Fibroblast of skin of left quadriceps (primary cell): ENCODE measurements at places on chromosomes 7 and 10.

DNA sequence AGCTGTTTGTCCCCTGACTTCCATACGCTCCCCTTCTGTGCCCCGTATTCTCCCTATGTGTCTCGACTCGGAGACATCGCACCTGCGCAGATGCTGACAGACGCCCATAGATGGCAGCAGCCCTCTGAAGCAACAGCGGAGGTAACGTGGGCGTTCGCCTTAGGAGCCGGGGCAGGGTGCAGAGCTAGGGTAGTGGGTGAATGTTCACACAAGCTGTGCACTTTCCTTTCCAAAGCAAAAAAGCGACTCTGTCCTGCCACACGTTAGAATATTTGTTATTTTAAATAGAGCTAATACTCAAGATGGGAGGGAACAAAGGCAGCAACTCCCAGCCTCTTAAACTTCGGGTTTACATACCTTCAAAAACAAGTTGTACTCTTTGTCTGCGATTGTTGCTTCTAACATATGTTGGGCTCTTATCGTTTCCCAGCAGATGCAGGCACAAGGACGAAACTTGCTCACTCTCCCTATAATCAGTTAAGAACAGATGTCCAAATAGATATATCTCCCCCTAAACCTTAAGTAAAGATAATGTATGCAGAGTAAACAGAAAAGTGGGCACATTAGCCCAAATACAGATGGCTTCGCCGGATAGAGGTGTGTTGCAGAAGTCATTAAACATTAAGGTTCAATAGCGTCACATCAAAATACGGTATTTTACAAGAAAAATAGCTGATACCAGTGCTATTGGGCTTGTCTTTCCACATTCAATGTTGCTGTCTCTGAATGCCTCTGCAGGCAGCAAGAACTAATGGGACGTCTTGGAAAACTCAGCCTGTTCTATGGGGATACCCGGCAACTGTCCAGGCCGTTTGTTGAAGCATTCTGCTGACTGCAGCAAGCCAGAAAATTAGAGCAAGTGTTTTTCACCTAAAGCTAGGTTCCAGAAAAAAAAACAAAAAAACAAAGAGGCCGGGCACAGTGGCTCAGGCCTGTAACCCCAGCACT, 340.3 kb upstream of the PRKCQ start:
- DNase-seq = no peak

DNA sequence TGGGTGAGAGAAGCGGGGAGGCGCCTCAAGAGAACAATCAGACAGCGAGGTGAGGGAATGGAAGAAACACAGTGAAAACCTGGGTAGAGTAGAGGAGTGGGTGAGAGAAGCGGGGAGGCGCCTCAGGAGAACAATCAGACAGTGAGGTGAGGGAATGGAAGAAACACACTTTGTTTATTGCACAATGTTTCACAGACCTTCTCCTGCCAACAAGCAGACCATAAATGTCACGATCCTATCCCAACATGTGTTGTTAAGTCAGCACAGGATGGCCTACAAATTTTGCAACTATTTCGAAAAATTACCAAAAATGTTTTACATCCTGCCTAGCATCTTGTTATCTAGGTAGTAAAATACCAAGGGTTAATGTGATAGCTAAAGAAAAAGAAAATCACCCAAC, 115.3 kb downstream of the JAZF1 start:
- DNase-seq = no peak

DNA sequence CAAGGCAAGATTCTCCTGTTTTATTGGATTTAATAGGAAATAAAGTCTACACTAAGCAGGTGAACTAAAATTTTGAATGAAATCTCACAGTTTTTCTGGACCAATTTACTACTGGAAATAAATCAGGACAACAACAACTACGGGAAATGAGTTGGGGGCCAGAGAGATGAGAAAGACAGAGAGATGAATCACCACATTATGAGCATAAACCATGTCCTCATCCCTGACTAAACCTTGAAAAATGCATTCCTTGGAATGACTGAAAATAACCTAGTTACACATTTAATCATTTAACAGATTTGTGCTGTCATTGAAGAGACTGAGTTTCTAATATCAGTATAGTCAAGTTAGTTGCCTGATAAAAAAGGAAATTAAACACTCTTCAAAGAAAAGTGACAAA, 608.4 kb upstream of the KCND2 start:
- DNase-seq = peak; percentile 72

- no peak for DNase-seq
Measured at GRCh38 chr10:3151889-3152565, 20.6 kb downstream of the PITRM1 start.

DNA sequence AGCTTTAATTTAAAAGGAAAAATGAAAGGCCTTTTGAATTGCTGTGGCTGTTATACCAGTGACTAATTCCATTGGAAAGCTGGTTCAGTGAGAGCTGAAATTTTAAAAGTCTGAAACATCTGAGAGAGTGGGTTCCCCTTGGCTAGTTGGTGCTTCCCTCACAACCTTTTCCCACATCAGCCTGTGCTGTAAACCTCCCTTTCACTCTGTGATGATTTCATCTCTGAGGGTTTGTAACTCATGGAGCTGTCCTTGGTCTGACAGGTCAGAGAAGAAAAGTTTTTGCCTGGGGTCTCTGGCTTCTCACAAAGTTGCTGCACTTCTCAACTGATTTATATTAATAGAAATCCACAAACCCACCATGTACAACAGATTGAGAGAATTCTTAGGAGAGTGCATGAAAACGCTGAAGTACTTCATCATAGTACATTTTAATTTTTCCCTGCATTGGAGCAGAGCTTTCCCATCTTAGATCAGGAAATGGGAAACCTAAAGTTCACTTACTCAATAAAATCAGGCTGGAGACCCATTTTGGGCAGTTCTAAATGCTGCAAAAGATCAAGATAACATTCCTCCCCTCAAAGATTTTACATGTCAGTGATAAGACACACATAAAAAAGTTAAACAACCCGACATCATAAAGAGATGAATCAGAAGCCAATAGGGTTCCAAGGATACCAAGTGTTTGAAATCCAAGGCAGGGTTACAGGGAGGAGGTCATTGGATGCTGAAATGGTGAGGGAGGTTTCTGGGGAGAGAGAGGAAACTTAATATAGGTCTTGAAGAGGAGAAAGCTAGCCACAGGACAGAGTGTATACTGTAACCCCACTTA, 157.0 kb upstream of the MKLN1 start:
- no peak for DNase-seq

- DNase-seq = no peak
Measured at GRCh38 chr10:112229901-112230300, 46.3 kb upstream of the GPAM start.

DNA sequence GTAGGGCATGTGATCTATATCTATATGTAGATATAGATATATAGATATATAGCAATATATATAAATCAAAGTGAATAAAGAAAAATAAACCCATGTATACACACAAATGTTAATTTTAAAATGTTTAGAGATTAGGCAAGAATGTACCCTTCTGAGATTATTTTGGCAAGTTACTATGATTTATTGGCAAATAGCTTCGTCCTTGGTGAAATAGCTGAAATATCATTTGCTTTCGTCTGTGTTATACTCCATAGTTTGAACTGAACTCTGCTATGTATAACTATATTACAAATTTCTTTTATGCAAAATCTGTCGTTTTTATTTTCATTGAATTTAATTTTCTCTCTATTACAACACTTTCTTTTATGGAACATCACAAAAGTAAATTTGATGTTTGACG, 57.5 kb downstream of the CPED1 start:
- DNase-seq = no peak

- DNase-seq = no peak
Measured at GRCh38 chr7:123548406-123548805, 9.2 kb downstream of the NDUFA5 start.

- no peak for DNase-seq
Measured at GRCh38 chr7:98185101-98185500, 26.1 kb upstream of the BHLHA15 start.

DNA sequence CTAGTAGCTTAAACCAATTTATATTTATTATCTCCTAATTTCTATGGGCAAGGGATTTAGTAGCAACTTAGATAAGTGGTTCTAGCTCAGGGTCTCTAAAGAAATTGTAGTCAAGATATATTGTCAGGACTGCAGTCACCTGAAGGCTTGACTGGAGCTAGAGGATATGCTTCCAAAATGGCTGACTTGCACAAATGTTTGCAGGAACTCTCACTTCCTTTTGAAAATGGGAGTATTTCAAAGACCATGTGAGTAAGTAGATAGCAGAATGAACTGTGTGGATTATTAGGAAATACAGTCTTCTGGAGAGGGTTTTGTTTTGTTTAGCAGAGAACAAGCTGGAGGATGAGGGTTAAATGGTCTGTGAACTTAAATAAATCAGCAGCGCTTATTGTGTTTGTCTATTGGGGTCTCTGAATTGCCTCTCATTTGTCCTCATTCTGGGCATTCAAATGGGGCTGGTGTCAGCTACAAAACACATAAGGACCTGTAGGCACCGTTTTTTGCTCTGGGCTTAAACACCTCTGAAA, 524.6 kb downstream of the LRMDA start:
- DNase-seq = no peak

DNA sequence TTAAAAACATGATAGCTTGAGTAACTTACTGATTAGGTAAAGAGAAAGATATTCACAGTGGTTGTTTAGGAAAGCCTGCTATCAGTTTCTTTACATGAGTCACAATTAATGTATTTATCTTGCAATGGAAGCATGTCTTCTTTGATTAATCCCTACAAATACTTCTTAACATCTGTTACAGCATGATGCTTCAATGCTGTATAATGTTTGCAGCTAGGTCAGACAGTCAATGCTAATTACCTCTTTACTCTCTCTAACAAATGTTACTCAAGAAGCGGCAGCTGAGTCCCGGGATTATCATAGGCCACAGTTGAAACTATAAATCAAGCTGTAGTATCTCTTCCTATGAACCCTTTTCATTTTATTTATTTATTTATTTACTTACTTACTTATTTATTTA, 33.2 kb downstream of the ACBD5 start:
- DNase-seq = no peak

DNA sequence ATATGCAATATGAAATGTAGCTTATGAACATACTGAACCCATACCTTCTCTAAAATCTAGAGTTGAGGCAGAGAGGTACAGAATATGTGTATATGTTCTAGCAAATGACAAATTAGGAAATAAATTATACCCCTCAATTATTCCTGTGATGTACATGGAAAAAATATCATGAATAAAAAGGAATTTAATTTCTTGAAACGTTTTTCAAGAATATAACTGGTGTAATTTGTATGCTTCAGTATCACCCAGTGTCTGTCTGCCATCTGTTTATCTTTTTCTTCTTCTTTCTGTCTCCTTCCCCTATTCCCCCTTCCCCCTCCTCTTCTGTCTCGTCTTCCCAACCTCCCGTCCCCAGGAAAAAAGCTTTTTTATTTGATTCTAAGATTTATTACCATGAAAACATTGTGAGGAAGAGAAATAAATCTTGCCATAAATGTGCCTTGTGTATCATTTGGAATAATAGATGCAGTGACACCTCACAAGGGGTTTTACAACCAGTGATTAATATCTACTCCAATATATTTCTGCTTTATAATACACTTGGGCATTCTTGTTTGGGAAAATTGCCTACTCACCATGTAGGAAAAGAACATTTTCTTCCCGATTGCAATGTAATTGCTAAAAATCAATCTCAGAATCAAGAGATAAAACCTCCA, 12.2 kb downstream of the LANCL2 start:
- no peak for DNase-seq

DNA sequence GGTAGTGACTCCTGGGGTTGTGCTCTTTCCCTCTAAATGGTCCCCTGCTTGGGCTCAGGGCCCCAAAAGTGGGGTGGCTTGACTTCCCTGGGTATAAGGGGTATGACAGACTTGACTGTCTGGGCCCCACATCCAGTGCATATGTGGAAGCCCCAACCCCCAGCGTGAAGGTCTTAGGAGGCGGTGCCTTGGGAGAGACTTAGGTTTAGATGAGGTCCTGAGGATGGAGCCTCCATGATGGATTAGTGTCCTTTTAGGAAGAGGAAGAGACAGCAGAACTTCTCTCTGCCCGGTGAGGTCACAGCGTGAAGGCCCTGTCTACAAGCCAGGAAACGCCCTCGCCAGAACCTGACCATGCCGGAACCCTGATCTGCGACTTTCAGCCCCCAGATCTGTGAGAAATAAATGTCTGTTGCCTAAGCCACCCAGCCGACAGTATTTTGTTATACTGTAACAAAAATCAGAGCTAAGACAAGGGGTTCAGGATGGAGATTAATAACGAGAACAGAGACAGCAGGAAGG, 23.8 kb downstream of the PODXL start:
- no peak for DNase-seq

DNA sequence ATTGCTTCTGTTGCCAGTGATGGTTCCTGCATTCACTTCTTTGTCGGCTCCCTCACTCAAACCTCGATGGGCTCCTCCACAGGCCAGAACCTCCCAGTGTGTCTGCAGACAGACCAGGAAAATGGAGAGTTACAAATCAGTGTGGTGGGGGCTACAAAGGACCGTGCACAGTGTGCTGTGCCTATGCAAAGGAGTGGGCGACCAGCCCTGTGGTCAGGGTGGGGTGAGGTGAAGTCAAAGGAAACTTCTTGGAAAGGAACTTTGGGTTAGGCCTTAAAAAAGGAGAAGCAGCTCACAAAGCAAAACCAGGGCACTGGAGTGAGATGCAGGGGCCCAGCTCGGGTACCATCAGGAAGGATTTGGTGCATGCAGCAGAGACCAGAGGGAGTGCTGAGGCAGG, 304.3 kb upstream of the ZMIZ1 start:
- DNase-seq = no peak

GRCh38 chr10:90227217-90227656, 525.8 kb downstream of the KIF20B start:
- DNase-seq = peak; percentile 75

DNA sequence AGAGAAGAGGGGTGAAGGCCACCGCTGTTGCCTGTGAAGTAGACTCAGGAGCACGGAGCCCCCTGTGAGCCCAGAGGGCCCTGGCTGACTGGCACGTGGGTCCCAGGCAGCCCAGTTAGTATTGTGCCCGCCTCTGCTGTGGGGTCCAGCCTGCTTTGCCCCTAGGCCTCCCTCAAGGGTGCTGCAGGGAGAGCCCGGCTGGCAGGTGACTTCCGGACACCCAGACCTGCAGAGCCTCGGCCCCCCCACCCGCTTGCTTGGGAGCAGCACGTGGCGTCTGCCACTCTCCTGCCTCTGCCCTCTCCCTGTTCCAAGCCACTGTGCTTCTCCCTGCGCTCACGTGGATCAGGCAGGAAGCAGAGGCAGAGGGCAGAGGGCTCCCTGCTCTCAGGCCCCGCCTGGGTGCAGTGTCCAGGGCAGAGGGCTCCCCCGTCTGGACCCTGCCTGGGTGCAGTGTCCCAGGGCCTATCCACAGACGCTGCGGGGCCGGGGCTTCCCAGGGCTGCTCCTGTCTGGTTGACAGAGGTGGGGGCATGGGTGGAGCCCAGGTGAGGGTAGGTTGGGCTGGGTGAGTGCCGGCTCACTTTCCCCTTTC, 88.4 kb downstream of the DNAJB6 start:
- no peak for DNase-seq

GRCh38 chr7:3232228-3232627, 68.8 kb upstream of the SDK1 start:
- DNase-seq = no peak

DNA sequence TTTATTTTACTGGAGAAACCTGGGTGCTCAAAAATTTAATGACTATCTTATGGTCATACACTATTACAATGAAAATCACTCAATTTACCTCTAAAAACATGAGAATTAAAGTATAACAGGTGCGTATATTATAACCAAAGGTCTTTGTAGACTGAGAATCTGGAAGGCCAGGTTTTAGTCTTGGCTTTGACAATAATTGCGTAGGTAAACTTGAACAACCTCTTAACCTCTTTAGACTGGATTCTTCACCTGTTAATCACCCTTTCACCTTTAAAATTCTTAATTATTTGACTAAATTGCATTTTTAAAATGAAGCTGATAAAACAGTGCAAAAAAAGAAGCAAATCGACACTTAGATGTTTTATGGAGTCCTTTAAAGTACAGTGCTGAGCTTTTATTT, 156.1 kb downstream of the SEMA3E start:
- no peak for DNase-seq

GRCh38 chr7:134547397-134548054, 1.4 kb upstream of the AKR1B15 start:
- peak; percentile 26 for DNase-seq
